Fibroblast of mammary gland (primary cell): ENCODE measurements at places on chromosomes 2 and 18.

DNA sequence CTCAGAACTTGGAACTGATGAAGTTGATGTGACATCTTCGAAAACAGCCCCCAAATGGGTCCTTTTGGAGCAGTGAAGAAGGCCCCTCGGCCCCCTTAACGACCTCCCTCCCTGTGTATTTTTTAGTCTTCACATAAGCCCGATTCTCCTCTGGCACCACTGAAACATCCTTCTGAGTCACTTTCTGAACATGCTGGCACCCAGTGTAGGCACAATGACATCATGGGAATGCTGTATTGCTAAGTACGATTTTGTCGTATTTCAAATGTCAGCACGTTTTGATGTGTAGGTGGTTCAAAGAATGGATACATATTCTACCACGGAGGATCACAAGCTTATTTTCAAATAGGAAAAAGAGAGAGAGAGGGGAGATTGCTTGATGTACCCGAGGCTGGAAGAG, 111.7 kb upstream of the RIOK3 start:
- peak; percentile 54 for DNase-seq

DNA sequence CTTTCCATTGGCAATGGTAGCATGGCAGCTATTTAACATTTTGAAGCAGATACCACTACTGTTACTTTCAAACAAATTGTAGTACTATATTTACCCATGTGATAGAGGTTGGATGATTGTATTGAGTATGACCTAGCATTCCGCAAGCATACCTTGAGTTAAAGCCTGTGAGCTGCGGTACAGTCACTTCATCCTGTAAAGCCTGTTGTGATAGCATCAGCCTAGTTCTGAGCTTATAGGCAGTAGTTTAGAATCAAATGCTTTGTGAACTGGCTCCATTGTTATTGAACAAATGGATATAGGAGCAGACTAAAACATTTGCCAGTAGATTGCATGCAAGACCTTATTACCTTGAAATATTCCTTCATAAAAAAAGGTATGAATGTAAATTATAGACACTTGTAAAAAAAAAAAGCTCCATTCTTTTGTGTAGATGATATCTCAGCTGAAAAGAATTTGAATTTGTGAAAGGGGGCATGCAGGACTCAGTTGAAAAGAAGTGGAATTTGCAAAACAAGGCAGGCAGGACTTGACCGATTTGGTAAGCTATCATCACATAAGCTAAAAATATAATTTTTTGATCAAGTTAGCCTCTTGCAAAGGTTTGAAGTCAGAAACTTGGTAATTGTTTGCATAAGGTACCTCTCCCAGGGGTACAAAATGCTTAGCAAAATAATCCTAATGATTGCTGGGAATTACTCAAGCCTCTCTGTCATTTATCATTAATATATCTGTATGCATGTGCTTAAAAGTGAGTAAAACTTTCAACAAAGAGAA, 138.5 kb upstream of the ITGA4 start:
- no peak for DNase-seq

DNA sequence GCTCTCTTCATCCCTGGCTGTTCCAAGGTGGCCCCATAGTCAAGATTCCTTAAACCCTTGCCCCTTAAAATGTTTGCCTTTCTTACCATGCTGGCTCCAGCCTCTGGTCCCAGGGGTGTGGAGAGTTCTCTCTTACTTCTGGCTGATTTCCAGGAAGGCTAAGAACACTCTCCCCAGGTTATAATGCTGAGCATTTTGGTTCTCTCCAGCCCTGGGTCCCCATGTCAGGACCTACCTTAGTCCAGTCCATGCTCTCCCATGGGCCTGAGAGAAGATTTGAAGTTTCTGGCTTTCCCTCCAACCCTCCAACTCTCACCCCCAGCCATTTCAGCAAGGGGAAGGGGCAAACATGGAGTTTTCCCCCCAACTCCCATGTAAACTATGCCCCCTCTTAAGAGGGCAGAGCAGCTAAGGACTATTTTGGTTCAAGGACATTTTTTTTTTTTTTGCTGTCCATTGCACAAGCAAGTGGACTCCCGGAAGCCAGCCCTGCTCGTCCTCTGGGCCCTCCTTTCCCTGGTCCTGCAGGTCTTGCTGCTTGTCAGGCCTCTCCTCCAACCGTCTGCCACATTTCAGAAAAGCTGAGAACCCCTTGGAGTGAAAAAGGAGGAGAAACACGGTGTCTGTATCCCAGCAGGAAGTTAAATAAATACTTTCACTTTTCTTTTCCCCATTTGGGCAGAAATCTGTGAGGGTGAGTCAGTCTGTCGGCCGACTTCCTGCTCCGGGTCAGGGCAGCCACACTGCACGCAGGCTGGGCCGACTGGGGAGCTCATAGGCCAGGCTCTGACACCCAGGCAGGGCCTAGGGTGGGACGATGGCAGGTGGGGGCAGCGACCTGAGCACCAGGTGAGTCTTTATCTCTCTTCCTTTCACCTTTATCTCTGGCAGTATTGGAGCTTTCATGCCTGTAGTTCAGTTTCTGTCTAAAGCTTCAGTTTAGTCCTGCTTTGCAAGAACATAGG, at the start of gene SP140L:
TSS of gene SP140L (plus strand) at position 741 of the 965 bp plus-strand sequence. CDS start at position 818, 77 bp downstream.
- peak; percentile 76 for DNase-seq

GRCh38 chr2:201413143-201413542, 38.1 kb downstream of the TRAK2 start:
- no peak for DNase-seq

DNA sequence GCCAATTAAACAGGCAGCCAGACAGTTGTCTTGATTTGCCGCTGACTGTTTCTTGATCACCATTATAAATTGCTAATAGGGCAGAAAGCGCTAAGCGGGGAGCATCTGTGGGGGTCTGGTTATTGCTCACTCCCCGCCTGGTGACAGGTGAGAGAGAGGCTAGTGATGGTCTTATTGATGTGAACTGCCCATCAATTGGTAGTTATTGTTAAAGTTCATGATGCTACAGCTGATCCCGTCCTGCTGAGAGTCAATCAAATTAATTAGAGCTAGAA, 148.5 kb downstream of the LNPK start:
- DNase-seq: no peak

GRCh38 chr2:10768063-10768507, 44.5 kb downstream of the PDIA6 start:
- no peak for DNase-seq

DNA sequence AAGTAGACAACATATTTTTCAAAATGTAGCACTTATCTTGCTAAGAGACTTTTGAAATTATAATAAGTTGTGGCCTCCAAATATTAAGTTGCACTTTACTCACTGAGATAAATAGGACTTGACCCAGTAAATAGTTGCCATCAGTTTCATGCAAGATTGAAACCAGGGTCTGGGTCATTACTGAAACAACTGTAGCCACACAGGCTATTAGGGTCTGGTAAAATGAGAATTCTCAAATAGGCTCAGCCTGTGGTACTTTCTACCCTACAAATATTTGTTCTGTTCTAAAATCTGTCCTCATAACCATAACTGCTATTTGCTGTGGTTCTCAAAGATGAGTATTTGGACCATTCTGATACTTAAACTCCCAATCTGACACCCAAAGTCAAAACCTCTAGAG, 115.4 kb upstream of the STK17B start:
- DNase-seq: no peak

DNA sequence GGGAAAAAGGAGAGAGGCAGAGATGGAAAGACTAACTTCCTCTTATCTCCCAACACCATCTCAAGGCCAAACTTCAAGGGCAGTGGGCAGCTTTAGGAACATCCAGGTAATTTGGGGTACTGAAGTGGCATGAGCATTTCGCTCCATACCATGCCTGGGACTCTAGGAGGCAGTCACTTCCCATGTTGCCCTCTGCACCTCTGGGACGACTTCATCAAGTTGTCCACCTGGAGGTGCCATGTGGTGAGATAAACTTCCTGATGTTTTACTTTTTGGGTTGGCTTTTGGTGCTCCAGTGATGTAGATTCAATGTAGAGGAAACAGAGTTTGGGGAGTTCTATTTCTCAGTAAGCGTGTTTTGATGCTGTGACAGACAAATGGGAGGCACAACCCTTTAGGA, 56.3 kb upstream of the UPP2 start:
- no peak for DNase-seq

DNA sequence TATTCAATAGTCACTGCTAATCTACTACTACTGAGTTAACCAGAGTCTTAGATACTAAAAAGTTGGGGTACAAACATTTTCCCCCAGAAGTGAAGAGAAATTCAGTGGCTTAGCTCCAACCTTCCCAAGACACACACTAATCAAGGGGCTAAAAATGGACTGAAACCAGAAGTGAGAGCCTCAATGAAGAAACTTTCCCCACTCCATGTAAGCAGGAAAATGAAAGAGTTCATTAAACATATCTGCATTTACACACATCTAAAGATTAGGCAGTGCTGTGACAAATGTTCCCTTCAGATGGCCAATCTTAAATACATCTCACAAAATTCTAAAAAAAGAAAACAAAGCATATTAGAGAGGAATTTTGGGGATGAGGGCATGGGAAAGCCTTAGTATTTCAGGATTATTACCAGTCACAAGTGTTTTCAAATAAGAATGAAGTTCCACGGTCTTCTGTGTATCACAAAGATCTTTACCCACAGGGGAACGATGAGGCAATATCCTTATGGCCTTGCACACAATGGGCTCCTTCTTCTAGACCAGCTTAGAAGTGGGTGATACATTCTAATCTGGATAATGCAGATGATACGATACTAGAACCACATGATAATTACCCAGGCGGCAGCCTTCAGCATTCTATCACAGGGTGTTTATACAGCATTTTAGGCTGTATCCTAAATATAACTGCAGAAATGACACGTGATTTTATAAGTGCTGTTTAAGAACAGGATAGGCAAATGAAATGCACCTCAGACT, 17.1 kb downstream of the ANKRD44 start:
- DNase-seq: no peak

DNA sequence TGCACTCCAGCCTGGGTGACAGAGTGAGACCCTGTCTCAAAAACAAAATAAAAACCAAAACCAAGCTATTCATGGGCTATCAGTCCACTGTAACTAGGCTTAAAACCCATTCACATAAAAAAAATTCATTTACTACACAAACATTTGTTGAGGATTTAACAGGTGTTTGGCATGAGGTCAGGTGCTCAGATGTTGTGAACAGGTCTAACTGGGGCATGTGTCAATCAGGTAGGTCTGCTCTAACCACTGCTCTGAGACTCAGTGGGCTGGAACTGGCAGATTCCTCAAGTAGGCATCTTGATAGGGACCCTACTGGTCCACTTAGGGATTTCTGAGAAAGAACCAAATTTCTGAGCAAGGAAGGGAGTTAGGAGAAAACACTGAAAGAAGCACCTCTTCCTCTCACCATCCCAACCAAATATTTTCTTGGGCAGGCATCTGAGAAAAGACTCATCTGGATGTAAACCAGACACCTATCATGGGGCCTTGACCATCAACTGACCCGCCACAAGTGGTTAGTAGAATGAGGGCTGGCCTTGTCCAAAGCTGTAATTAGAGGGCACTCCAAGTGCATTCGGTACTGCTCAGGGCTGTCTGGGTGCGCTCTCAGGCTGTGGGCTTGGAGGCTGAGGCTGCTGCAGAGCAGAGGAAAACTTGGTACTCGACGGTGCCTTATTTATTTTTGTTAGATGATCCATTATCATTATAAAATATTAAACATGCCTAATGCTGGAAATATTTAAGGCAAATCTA, 33.9 kb downstream of the WIPF1 start:
- DNase-seq: no peak

DNA sequence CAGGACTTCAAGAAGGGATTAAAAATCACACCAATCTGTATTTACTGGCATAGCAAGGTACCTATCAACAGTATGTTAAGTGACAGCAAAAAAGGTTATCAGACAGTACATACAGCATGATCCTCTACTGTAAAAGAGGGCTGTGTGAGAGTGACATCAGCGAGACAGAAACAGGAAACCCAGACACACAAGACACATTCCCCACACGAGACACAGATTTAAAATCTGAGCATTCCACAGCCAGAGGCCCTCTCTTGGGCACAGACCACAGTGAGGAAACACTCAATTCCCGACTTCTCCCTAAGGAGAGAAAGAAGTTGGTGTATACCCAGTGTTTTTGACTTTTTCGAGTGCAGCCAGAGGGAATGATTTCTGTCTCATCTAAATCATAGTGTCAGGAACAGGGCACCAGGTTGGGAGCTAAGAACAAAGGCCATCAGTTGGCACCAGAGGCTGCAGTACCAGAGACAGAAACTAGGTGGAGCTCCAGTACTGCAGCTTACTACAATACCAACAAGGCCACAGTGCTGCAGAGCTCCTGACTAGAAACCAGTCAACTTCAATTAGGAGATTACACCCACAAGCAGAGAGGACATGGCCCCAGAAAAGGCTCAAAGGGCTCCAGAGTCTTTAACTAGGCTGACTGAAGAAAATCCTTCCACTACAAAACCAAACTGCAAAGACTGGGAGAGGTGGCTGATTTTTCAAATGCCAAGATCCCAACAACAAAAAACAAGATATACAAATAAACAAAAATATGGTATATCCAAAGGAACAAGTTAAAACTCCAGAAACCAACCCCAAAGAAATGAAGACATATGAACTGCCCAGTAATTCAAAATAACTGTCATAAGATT, 41.0 kb downstream of the UNC50 start:
- peak; percentile 78 for DNase-seq

GRCh38 chr2:49037197-49037596, 117.1 kb downstream of the FSHR start:
- DNase-seq: no peak

- no peak for DNase-seq
Measured at GRCh38 chr2:115460008-115460407, 1017.6 kb downstream of the DPP10 start.

DNA sequence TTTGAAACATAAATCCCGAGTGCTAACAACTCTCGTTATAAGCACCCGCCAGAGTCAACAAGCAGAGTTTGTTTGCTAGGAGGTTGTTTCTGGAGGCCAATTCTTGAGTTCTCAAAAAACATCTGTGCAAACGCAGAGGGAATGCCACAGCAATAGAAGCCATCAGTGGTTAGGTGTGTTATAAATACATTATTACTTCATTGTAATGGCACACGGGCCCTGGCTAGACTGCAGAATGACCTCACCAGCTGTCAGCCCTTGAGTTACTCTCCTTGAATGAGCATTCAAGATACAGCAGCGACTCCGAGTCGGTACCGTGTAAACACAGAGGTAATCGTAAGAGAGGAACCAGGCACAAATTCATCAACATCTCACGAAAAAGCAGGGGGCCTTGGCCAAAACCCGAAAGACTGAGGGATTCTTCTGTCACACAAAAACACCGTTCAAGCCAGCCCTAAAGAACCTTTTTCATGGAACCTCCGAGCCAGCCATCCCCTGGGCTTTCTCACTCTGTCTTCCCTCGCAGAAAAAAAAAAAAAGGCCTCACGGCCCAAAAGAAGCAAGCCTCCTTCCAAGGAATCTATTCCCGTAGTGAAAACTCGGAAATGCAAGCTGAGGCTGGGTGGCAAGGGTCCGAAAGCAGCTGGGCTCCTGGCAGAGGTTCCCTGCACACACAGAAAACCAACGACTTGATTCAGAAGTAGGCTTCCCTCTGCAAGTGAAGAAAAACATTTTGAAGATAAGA, 133.7 kb upstream of the MEIS1 start:
- peak; percentile 48 for DNase-seq

DNA sequence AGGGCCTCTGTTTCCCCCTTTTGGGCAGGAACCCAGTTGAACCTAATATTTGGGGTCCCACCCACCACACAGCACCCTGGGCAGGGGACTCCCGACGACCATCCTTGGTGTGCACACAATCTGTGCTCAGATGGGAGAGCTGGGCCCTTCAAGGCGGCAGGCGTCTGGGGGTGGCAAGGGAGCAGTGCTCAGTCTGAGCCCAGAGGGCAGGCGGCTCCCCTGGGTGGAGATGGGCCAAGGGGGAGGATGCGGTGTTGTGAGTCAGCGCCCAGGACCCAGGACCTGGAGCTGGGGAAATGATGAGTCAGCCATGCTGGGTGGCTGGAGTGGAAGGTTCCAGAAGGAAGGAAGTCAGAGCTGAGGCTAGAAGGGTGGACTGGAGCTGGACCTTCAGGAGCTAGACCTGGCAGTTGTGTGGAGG, 3.8 kb downstream of the PROM2 start:
- peak; percentile 79 for DNase-seq
